Endodermal cell (in vitro differentiated cells): ENCODE measurements at places on chromosomes 7 and 10.

GRCh38 chr7:121574109-121574508 is 178.0 kb upstream of the FAM3C start:
- DNase-seq: no peak
- no peak overlapping the region for H3K4me3 ChIP-seq
- no peaks in the 10 kb centered on the region for H3K36me3 ChIP-seq
- H3K4me1 ChIP-seq: no peaks in the 10 kb centered on the region

- no peak overlapping the region for H3K27ac ChIP-seq
- no peaks in the 10 kb centered on the region for H3K36me3 ChIP-seq
- H3K4me1 ChIP-seq: no peaks in the 10 kb centered on the region
- no peak overlapping the region for H3K4me3 ChIP-seq
These were observed 70.9 kb downstream of the GCC1 start for GRCh38 chr7:127514499-127514898.

- no peak for DNase-seq
- H3K27ac ChIP-seq: no peak overlapping the region
- no peaks in the 10 kb centered on the region for H3K4me1 ChIP-seq
- H3K4me3 ChIP-seq: no peak overlapping the region
- H3K27me3 ChIP-seq: no peaks in the 10 kb centered on the region
These were observed 250.9 kb upstream of the SORCS1 start for GRCh38 chr10:107415446-107415845.

DNA sequence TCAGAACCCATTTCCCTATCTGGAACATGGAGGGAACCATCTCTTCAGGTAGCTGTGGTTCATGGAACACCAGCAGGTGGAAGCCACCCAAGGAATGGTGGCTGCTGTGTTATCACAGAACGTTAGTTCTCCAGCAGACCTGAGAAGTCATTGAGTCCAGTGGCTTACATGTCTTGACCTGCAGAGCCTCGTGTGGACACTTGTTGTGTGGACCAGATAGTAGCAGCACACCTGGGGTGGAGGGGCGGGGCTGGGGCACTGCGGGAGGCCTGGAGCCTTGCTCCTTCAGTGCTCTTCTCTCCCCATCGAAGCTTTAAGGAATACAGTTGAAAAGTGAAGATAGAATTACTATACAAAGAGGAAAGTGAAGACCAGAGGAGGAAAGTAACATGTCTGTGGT is 42.4 kb downstream of the VWA2 start:
- H3K4me3 ChIP-seq: no peak overlapping the region
- no peaks in the 10 kb centered on the region for H3K27me3 ChIP-seq
- DNase-seq: no peak
- no peaks in the 10 kb centered on the region for H3K36me3 ChIP-seq
- H3K27ac ChIP-seq: no peak overlapping the region
- no peaks in the 10 kb centered on the region for H3K4me1 ChIP-seq

GRCh38 chr10:121791761-121792160 is 136.1 kb downstream of the ATE1 start:
- DNase-seq: no peak
- H3K4me1 ChIP-seq: peaks cover 6% of the 10 kb centered on the region
- no peaks in the 10 kb centered on the region for H3K36me3 ChIP-seq
- no peak overlapping the region for H3K4me3 ChIP-seq
- H3K27me3 ChIP-seq: no peaks in the 10 kb centered on the region

DNA sequence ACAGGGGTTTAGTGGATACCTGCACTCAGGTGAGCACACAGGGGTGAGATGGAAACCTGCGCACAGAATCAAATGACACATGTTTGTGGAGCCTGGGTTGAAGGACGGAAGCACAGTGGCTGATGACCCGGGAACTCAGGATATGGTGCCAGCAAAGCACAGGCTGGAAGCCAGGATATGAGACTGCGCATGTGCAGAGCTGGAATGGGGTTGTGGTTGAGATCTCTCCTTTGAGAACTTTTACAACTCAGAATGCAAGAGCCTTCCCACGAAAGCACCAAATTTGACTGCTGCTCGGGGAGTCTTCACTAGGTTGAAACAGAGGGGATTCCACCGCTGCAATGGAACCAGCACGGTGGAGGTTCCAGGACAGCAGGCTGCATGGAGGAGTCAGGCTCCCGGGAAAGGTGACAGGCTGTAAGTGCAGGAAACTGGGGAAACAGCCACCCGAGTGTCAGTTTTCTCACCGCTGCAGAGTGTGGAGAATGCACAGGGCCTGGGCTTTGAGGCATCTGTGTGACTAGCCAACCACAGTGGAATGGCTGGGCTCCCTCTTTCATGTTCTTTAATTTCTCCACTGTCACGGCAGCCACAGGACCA is 133.4 kb upstream of the TCERG1L start:
- peak; percentile 33 for DNase-seq
- no peaks in the 10 kb centered on the region for H3K36me3 ChIP-seq
- no peak overlapping the region for H3K4me3 ChIP-seq
- no peaks in the 10 kb centered on the region for H3K4me1 ChIP-seq
- no peaks in the 10 kb centered on the region for H3K27me3 ChIP-seq

DNA sequence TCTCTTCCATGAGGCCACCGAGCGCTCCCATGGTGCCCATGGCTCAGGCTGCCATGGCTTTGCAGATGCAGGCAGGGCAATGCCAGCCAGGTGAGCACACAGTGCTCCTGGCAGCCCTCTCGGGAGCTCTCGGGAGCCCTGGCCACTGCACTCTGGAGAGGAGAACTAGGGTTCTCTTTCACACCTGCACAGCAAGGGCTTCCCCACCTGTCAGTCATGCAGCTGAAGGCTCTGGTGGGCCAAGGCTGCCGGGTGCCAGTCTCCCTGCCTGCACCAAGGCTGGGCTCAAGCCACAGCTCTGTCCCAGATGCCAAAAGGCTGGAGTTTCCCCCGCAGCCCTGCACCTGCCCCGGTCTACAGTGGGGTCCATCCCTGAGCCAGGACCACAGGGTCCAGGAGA is 32.6 kb downstream of the NUDT1 start:
- peaks cover 18% of the 10 kb centered on the region for H3K4me1 ChIP-seq
- H3K27me3 ChIP-seq: no peaks in the 10 kb centered on the region
- H3K27ac ChIP-seq: no peak overlapping the region
- no peak for DNase-seq

DNA sequence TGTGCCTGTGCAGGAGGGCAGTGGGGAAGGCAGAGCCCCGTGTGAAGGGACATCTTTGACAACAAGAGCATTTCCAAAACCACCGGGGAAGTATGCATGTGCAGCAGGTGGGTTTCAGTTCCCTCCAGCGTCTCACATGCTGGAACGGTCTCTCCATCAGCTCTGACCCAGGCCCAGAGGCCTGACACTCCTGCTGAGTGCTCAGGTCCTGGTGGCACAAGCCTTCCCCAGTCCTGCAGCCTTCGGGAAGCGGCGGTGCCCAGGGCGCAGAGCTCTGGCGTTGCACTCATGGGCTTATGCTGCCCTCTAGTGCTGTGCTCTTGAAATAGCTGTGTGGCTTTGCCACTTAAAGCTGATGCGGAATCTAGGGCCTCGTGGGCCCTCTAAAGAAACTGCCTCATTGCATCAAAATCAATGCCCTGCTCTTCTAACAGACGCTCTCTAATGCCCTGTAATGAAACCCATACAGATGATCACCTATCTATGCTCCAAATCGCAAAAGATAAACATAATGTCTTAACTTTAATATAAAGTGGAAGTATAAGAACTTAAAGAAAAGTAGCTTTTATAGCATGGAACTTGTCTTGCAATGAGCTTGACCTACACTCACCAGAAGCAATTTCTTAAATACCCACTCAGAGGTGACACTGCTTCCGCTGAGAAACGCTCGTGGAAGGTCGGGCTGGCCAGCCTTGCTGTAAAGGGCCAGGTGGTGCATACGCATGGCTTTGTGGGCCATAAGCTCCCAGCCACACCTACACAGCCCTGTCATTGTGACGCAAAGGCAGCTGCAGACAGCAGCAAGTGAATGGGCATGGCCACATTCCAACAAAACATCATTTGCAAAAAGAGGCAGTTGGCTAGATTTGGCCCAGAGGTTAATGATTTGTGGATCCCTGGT is 38.6 kb downstream of the CLRN3 start:
- no peaks in the 10 kb centered on the region for H3K36me3 ChIP-seq
- peaks cover 4% of the 10 kb centered on the region for H3K4me1 ChIP-seq
- no peak overlapping the region for H3K27ac ChIP-seq
- peak; percentile 88 for DNase-seq

DNA sequence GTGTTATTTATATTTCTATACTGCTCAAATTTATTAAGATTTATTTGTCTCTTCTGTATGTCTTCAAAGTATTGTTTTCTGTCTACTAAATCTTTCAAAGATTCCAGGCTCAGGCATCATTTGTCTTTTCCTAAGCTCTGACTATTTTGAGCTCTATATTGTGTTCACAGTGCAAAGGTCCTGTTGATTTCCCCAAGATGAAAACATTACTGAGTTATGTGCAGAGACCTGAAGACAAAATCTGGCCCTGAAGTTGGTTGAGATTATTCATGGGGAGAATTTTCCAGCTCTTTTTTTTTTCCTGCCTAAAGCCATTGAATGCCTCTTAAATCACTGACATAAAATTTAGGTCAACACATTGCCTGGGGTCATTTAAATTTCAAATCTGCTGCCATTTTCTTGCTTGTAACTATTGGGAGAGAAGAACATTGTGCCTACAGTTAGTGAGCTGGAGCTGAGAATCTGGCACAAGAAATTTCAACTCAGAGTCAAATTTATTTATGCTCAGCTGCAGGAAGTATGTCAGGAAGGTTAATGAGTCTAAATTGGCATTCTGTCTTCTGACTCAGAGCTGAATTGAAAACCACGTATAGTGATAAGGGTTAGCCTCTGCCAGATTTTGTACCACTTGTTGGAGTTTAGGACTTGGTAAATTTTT is 31.6 kb downstream of the CSTF2T start:
- H3K27ac ChIP-seq: no peak overlapping the region
- no peak overlapping the region for H3K4me3 ChIP-seq
- no peaks in the 10 kb centered on the region for H3K4me1 ChIP-seq
- no peaks in the 10 kb centered on the region for H3K27me3 ChIP-seq
- no peak for DNase-seq
